ENCODE measurements at places on chromosomes 5 and 9. TPM values are rescaled to one million over a fixed set of nuclear protein-coding genes. Genes with fewer than 3 reads are reported as not detected.

HTR4 gene
- not detected for total RNA-seq

DNA sequence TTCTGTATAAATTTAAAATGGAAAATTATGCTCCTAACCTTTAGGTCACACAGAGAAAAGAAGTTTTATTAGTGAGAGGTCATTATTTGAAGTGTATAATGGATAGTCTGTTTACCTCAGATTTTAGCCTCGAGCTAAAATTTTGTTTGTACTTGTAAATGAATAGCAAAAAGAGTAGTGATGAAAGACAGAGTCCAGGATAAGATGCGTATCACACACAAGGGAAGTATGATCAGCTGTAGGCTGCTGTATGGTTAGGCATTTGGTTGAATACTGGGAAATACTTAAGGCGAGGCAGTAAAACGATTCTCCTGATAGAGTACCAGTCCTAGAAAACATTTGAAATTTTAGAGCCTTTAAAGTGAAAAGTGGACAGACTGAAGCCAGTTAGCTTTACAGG lies 92.7 kb downstream of the FBXL7 start:
- H3K4me3 ChIP-seq = no peak overlapping the region
- no peaks in the 10 kb centered on the region for H3K36me3 ChIP-seq
- no peak overlapping the region for H3K27ac ChIP-seq
- H3K27me3 ChIP-seq = no peaks in the 10 kb centered on the region

DNA sequence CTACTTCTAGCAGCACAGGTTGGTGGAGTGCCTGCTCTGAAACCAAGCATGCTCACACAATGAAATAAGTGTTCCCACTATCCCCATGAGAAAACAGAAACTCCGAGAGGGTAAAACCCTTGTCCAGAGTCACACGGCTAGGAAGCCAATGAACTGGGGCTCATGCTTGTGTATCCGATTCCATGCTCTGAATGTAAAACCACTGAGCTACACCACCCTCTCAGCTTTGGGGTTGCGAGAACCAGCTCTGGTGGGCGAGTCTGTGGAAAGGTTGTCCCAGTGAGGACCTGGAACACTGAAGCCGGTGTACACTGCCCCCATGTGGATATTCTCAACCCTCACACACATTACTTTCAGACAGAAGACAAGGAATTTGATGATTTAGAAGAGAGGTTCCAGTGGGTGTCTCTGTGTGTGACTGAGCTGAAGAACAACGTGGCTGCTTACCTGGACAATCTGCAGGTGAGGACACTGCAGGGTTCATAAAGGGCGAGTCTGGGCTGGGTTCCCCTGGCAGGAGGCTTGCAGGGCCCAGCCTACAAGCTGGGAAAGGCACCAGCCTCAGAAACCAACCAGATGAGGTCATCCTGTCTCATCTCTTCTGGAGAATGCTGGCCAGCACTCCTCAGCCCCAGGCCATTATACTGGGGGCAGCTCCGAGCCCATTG lies 37.4 kb downstream of the ARHGEF37 start:
- H3K27ac ChIP-seq = no peak overlapping the region
- H3K27me3 ChIP-seq = peaks cover 4% of the 10 kb centered on the region
- peaks cover 29% of the 10 kb centered on the region for H3K4me1 ChIP-seq
- no peaks in the 10 kb centered on the region for H3K36me3 ChIP-seq
- peak; percentile 57 for DNase-seq

DNA sequence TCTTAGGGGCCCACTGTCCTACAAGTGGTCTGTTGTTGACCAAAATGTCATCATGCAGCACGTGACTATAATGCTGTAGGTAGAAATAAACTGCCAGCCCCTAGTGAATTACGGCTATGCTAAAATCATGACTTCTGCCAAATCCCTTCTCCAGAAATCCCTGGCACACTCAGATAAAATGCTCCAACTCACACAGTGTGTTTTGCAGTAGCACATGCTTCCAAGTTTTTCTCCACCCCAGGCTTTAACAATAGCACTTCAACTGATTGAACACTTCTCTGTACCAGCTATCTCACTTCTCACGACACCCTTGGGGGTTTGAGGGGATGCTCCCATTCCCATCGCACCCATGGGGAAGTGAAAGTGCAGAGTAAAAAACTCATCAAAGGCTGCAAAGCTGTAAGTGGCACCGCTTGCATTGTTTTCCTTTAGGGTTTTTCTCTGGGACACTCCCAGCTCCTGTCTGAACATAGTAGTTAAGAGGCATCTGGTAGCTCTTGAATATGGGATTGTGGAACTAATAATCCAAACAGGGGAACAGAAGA lies 151.0 kb upstream of the SLC24A2 start:
- DNase-seq = no peak
- peaks cover 19% of the 10 kb centered on the region for H3K27me3 ChIP-seq
- no peak overlapping the region for H3K27ac ChIP-seq

- no peaks in the 10 kb centered on the region for H3K36me3 ChIP-seq
- no peak for DNase-seq
- no peaks in the 10 kb centered on the region for H3K27me3 ChIP-seq
Measured at GRCh38 chr9:30774326-30774725, 1610.1 kb upstream of the ACO1 start.
